Activated T-cell treated with anti-CD3 and anti-CD28 coated beads for 4 hours (primary cell): ENCODE measurements at places on chromosomes 11 and 22.
A peak's percentile ranks its signal among the peaks of the same experiment; 100 is the strongest.

DNA sequence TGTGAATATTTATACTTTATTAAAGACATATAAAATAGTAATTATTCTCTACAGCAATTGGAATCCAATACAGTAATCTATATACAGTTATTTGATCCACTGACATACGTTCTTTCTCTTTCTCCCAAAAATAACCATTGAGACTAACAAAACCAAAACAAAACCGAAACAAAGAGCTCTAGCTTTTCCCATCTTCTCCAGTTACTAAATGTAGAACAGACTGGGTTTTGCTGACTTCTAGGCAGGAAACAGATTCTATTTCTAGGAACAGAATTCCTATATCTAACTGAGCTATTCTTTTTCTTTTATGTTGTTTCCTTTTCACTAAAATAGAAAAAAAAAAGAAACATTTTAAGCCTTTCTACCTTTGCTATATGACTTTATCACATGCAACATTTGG lies 80.1 kb downstream of the PACS1 start:
- DNase-seq, result no peak

DNA sequence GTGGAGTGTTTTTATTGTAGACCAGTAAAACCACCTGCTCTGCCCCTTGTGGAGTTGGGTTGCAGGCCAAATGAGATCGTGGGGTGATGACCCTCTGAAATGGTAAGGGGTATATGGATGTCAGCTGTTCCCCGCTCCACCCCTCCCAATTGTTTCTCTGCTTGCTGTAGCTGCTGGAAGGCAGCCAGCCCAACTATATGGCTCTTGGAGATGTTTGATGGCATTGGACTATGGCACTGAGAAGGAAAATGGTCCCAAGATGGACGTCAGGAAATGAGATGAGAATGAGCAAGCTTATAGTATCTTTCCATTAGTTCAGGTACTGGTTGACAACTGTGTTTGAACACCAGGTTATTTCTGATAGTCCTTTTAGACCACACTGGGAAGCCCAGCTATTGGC lies 94.8 kb upstream of the SORL1-AS1 start:
- DNase-seq, result no peak

- DNase-seq, result no peak
Measured at GRCh38 chr11:47983464-47984397, 3.4 kb downstream of the PTPRJ start.

DNA sequence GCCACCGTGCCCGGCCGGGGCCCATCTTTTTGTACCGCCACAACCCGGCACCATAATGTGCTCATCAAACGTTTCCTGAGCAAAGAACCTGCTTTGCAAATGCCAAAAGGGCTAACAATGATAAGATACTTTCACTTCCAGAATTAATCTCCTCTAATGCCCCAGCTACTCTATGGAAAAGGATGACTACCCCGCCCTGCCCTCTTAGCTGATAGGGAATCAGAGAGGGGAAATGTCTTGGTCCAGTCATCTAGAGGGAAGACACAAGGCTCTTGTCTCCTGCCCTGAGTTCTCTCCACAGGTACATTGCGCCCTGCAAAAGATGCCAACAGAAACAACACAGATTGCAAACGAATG lies 586 bp downstream of the TTLL1 start:
- DNase-seq, result no peak

DNA sequence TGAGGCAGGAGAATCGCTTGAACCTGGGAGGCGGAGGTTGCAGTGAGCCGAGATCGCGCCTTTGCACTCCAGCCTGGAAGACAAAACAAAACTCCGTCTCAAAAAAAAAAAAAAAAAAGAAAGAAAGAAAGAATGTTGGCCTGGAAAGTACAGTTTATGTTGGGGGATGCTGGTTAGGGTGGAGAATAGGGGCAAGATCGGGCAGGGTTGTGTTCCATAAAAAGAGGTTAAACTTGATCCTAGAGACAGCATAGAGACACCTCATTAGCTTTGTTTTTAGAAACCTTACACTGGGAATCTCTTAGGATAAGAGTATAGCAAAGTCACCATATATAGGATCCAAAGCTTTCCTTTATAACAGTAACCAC lies 1.9 kb upstream of the FTH1 start:
- no peak for DNase-seq

- DNase-seq, result no peak
Measured at GRCh38 chr11:33867996-33868646, 23.8 kb downstream of the LMO2 start.

DNA sequence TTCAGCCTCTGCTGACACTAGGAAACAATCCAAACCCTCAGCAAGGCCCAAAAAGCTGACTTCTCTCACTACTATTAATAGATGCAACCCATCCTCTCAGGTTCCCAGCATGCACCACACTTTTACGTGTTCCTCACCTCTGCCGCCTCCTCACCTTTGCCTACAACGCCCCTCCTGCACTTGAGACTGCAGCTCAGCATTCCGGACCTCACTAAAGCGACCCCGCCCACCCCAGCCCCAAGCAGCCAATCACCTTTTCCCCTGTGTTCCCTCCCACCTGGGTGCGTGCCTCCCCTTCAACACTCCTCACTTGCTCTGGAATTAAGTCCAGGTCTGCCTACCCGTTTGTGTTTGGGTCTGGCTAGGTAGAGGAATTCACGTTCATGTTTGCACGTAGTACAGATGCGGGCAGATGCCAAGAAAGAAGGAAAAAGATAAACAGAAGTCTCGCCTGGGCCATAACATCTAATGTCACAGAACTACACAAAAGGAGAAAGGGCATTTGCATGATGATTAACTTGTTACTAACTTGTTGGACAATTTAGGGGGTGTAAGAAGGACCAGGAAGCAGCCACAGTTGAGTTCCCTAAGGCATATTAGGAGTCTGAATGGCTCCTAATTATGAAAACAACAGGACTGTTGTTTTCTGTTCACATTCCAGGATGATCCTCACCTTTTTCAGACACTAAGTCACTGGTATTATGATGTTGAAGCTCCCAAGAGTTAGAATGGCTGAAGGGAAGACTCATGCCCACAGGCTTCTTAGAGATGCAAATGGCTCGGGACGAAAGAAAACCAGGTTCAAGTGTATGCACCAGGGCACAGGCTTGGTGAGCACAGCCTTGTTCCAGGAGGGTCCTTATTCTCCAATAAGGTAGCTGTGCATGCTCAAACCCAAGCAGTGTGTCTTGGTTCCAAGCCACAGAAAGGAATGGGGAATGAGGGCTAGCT lies 102.2 kb downstream of the MICAL3 start:
- no peak for DNase-seq

- DNase-seq, result no peak
Measured at GRCh38 chr11:15660496-15660895, 545.8 kb downstream of the INSC start.

DNA sequence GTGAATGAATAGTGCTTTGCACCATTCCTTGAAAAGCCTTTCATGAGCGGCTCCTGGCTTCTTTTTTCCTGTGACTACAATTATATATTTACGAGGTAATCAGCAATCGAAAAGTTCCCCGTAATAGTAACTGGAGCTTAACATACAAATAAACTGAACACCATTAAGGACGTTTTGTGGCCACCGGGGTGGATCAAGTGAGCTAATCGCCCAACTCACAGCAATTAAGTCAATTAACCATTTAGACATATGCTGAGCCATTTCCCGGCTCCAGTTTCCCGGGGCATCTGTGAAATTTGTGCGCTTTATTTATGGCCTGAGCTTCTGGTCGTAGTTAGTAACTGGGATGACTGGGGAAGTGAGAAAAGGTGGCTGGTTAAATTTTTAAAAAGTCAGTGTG lies 465.2 kb downstream of the MIAT start:
- DNase-seq, result no peak

- no peak for DNase-seq
Measured at GRCh38 chr22:42320443-42321416, 50.3 kb upstream of the TCF20 start.

DNA sequence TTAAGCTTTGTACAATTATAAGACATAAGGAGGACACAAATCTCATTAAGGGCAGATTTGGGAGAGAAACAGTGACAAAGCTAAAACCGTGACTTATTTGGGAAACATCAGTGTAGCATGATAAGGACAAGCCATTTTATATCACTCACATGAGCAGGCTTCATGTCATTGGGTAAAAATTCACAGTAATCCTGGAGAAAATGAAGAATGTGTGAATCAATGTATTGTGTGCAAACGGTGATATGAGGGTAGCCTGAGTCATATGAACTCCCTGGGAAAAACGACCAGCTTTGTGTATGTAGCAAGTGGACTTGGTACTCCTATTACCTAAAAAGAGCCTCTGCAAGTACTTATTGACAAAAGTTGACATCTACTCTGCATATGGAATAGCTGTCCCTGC lies 6.0 kb upstream of the TRIM34 start:
- DNase-seq, result no peak

- DNase-seq, result no peak
Measured at GRCh38 chr11:33258631-33259205, 1.5 kb downstream of the HIPK3 start.

DNA sequence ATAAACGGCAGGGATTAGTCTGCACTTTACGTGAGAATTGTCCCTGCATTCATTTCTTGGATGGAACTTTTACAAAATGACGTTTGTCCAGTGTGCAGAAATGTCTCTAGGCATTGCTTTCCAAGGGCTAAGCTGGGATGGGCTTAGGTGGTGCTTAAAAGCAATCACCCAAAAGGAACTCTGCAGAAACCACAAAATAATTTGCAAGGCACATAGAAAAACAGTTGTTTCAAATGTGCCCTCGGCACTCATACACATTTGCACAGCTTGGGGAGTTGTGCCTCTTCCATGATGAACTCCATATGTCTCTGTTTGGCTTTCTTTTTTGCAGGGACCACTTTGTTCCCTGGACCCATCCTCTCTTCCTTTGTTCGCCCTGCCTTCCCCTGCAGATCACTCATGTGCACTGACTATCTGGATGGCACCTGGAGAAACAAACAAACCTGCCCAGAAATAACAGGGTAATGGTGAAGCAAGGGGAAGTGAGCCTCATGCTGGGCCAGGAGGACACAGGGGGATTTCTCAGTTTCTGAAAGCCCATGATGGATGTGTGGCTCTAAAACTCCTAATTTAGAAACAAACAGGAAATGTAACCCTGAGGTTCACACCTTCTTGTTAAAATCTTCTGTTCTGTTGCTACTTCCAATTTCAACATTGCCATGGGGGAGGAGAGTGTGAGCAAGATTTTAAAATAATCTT lies 150.2 kb downstream of the SNX19 start:
- DNase-seq, result no peak

GRCh38 chr22:19706661-19707151 lies 7.6 kb upstream of the SEPTIN5 start:
- DNase-seq, result no peak

- no peak for DNase-seq
Measured at GRCh38 chr11:120550007-120550406, 38.5 kb downstream of the GRIK4 start.

DNA sequence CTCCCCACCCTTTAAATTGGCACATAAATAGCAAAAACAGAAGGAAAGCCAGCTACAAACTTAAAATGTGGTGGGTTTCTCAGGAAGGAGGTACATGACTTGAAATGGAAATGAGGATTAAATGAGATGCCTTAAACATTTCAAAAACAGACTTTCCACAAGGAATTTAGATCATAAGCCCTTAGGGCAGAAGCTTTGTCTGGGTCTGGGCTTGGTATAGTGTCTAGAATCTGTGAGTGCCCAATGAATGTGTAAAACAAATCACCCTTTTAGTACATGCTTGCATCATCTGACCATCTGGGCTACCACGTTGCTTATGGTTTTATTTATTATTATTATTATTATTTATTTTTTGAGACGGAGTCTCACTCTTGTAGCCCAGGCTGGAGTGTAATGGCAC lies 37.1 kb upstream of the CREB3L1 start:
- DNase-seq, result no peak

DNA sequence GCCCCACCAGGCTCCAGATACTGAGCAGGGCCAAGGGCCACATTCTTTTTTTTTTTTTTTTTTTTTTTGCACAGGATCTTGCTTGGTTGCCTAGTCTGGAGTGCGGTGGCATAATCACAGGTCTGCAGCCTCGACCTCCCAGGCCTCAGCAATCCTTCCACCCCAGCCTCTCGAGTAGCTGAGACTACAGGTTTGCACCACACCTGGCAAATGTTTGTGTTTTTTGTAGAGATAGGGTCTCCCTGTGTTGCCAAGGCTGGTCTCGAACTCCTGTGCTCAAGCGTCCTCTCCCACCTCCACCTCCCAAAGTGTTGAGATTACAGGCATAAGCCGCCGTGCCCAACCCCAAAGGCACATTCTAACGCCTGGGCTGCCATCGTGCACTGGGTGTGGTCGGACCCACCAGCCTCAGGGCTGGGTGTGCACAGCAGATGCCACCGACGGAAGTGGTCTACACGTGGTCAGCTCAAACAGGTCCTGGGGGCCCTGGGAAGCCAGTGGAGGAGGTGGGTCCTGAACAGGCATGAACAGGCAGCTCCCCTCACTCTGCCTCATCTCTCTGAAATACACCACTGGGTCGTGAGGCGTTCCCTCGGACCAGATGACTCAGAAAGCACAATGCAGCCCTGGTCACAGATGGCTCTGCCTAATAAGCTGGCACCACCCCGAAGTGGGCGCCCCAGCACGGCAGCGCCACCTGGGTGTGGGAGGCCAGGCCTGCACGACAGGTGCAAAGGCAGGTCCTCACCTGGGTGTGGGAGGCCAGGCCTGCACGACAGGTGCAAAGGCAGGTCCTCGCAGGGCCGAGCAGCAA lies 5.1 kb upstream of the B4GALNT4 start:
- peak; percentile 52 for DNase-seq

DNA sequence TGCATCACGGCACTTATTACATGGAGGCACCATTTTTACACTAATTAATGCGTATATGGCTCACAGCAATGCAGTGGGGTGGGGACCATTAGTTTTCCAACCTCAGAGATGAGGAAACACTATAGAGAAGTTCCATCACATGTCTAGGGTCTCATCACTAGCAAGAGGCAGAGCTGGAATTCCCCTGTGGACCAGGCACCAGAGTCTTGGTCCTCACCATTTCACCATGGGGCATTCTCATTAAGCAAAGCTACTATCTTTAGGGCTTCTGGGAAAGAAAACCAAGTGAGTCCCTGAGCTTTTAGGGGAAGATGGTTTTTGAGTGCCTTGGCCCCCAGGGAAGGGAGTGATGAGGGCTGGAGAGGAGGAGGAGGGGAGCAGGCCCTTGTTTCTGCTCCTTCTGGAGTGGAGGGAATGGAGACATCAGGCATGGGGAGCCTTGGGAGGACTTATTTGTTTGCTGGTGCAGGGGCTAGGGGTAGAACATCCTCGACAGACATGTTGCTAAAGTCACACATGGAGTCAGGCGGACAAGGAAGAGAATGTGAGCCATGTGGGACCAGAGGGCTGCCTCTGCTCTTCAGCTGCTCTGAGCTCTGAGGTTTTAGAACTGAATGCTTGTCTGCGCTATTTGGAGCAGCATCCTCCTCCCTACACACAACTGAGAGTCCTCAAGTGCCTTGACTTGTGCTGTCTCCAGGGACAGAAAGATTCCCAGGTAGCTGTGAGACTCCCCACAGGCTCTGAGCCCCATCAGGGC lies 40.3 kb upstream of the ZBED5 start:
- DNase-seq, result no peak

- no peak for DNase-seq
Measured at GRCh38 chr11:59776210-59777066, 21.3 kb downstream of the STX3 start.
